ENCODE measurements at places on chromosomes 1 and 21. TPM values are rescaled to one million over a fixed set of nuclear protein-coding genes. Genes with fewer than 3 reads are reported as not detected.

The MEX3A gene
- not detected for polyA plus RNA-seq

The OR10Z1 gene
- polyA plus RNA-seq = not detected

The NPR1 gene
- polyA plus RNA-seq = not detected

The NBPF20 gene
- 0.09 TPM for polyA plus RNA-seq

The SLC35F3 gene
- not detected for polyA plus RNA-seq

The FAM72C gene
- not detected for polyA plus RNA-seq

The PIGR gene
- 0.25 TPM for polyA plus RNA-seq

The ALX3 gene
- polyA plus RNA-seq = not detected

The LIN28A gene
- polyA plus RNA-seq = not detected

The AMY2A gene
- not detected for polyA plus RNA-seq

The NDC1 gene
- polyA plus RNA-seq = 8.9 TPM

The ETS2 gene
- polyA plus RNA-seq = 3.2 TPM

- no peak overlapping the region for H3K4me3 ChIP-seq
- no peaks in the 10 kb centered on the region for H3K27me3 ChIP-seq
- peaks cover 20% of the 10 kb centered on the region for H3K36me3 ChIP-seq
- no peak for DNase-seq
Measured at GRCh38 chr1:174812016-174812415, 187.7 kb upstream of the CACYBP start.

DNA sequence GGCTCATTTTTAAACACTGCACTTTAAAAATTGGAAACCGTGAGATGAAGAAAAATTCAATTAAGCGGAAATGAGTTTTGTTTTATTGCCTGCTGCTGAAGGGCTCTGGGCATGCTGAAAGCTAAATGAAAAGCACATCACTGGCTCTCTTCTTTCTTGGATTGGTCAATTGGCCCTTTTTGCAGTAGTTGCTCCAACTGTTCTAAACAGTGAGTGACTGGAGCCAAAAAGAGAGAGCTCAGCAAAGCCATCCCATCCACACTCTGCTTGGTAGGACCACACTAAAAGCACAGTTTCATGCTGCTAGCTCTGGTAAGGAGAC, 48.1 kb downstream of the LHX4 start:
- H3K27me3 ChIP-seq = no peaks in the 10 kb centered on the region
- no peak overlapping the region for H3K27ac ChIP-seq
- no peak overlapping the region for H3K4me3 ChIP-seq
- H3K36me3 ChIP-seq = peaks cover 43% of the 10 kb centered on the region

DNA sequence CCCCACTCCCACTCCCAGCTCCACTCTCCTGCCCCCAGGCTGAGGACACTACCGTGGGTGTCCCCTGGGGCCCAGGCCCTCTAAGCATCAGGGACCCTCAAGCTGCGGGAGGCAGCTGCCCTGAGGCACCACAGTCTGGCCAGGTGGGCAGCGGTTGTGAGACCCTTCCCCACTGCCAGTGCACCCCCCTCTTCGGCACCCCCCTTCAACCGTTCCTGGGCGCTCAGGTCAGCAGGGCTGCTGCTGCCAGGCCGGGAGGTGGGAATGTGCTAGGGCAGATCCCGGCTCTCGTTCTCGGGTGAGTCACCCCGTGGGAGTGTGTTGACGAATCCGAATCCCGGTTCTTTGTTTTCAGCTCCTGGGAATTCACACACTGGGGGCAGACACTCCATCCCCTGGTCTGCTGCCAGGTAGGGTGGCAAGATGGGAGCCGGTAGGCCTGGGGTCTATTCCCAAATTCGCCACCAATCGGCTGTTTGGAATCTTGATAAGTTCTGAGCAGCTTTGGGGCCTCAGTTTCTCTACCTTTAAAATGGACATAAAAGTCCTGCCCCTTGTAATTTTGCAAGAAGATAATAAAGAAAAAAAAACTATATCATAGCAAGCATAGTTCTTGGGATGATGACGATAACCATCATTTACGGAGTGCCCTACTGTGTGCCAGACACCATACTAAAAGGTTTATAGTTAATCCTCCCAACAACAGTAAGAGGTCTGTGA, 28.5 kb upstream of the CASZ1 start:
- H3K4me1 ChIP-seq = no peaks in the 10 kb centered on the region
- peaks cover 5% of the 10 kb centered on the region for H3K27me3 ChIP-seq
- no peaks in the 10 kb centered on the region for H3K36me3 ChIP-seq
- no peak overlapping the region for H3K27ac ChIP-seq
- DNase-seq = no peak

DNA sequence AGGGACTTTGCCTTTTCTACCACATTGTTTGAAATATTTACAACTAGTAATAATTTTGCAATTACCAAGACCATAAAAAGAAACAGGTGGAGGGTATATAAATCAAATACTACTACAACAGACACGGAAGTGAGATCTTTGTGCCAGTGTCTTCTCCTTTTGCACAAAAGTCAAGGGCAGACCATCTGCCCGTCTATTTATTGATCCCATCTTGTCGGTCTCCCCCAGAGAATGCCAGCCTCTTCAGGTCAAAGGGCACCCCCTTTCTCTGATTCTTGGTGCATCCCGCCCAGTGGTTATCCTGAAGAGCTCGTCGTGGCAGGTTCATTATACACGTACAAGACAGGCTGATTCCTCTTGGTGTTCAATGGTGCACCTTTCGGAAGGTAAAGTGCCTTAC, 4.8 kb upstream of the PDE9A start:
- H3K4me3 ChIP-seq = no peak overlapping the region
- peaks cover 9% of the 10 kb centered on the region for H3K27me3 ChIP-seq
- DNase-seq = no peak
- no peak overlapping the region for H3K27ac ChIP-seq
- H3K4me1 ChIP-seq = peaks cover 6% of the 10 kb centered on the region

- DNase-seq = no peak
- H3K4me3 ChIP-seq = no peak overlapping the region
- no peaks in the 10 kb centered on the region for H3K4me1 ChIP-seq
- H3K27me3 ChIP-seq = peaks cover 3% of the 10 kb centered on the region
- no peaks in the 10 kb centered on the region for H3K36me3 ChIP-seq
- H3K27ac ChIP-seq = no peak overlapping the region
Measured at GRCh38 chr1:18412882-18413353, 67.8 kb upstream of the KLHDC7A start.

GRCh38 chr1:27471477-27471876, 18.5 kb downstream of the WASF2 start:
- peaks cover 80% of the 10 kb centered on the region for H3K4me1 ChIP-seq
- no peaks in the 10 kb centered on the region for H3K27me3 ChIP-seq
- peak overlapping the region; percentile 80 for H3K27ac ChIP-seq
- H3K4me3 ChIP-seq = no peak overlapping the region
- H3K36me3 ChIP-seq = no peaks in the 10 kb centered on the region

- peaks cover 15% of the 10 kb centered on the region for H3K36me3 ChIP-seq
- H3K4me1 ChIP-seq = no peaks in the 10 kb centered on the region
- no peak for DNase-seq
- no peaks in the 10 kb centered on the region for H3K27me3 ChIP-seq
Measured at GRCh38 chr1:39046613-39047210, 20.6 kb downstream of the NDUFS5 start.

- H3K4me3 ChIP-seq = no peak overlapping the region
- H3K4me1 ChIP-seq = peaks cover 7% of the 10 kb centered on the region
- peaks cover 4% of the 10 kb centered on the region for H3K27me3 ChIP-seq
- H3K27ac ChIP-seq = no peak overlapping the region
- no peak for DNase-seq
Measured at GRCh38 chr1:157199421-157199755, 61.2 kb upstream of the ETV3 start.

- H3K27me3 ChIP-seq = peaks cover 24% of the 10 kb centered on the region
- H3K36me3 ChIP-seq = no peaks in the 10 kb centered on the region
- peaks cover 16% of the 10 kb centered on the region for H3K4me1 ChIP-seq
Measured at GRCh38 chr1:2544875-2545640, 11.1 kb upstream of the TNFRSF14 start.

DNA sequence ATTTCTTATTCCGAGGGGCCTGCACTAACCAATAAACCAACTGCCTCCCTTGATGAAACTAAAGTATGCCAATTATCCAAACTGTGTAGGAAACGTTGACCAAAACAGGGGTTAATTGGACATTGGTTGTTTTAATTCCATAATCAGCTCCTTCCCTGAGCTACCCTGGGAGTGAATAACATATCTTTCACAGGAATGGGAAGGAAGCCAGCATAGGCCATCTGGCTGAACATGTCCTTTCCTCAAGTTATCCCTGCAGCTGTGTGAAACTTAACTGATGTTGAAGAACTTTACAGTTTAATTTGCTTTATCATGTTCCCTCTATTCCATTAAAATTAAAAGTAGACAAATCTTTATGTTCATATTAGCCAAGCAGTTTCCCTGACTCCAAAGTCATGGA, 75.4 kb downstream of the NRIP1 start:
- H3K36me3 ChIP-seq = no peaks in the 10 kb centered on the region
- H3K27me3 ChIP-seq = peaks cover 2% of the 10 kb centered on the region
- DNase-seq = no peak
- no peak overlapping the region for H3K4me3 ChIP-seq
- H3K27ac ChIP-seq = no peak overlapping the region
- H3K4me1 ChIP-seq = peaks cover 27% of the 10 kb centered on the region

DNA sequence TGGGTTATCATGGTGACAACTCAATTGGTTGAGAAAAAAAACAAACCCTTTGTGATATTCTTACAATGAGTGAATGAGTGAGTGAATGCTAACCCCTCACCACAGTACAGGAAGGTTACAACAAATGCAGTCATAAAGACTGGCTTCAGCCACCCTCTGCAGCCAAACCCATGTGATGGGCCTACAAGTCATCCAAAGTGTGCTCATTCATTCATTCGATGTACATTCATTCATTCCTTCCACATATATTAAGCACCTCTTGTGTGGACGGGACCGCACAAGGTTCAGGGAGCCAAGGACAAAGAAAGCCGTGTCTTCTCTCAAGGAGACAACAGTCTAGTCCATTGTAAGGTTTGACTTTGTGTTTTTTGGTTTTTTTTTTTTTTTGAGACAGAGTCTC, 49.4 kb downstream of the WDR4 start:
- DNase-seq = no peak
- H3K27ac ChIP-seq = no peak overlapping the region
- H3K4me3 ChIP-seq = no peak overlapping the region
- H3K27me3 ChIP-seq = peaks cover 44% of the 10 kb centered on the region

GRCh38 chr1:228281631-228282328, 73.9 kb downstream of the OBSCN start:
- no peaks in the 10 kb centered on the region for H3K4me1 ChIP-seq
- no peak overlapping the region for H3K27ac ChIP-seq
- H3K36me3 ChIP-seq = no peaks in the 10 kb centered on the region
- no peak for DNase-seq

DNA sequence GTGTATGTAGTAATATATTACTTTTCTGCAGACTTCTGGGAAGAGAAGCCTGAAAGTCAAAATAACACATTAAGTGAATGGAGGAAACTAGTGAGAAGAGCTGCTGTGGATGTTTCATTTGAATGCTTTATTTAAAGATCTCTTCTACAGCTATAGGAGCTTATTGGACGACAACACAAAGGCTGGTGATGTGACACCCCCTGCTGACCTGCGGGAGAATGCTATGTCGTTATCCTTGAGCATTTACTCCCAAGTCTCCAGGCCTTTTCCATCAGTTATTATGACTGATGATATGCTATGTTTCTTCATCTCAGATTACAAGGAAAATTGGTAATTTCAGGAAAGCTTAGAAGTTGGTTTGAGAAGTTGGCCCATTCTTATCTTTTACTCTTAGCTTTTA, 22.3 kb upstream of the PLA2G4A start:
- H3K27me3 ChIP-seq = no peaks in the 10 kb centered on the region
- H3K4me1 ChIP-seq = no peaks in the 10 kb centered on the region
- no peak overlapping the region for H3K27ac ChIP-seq

DNA sequence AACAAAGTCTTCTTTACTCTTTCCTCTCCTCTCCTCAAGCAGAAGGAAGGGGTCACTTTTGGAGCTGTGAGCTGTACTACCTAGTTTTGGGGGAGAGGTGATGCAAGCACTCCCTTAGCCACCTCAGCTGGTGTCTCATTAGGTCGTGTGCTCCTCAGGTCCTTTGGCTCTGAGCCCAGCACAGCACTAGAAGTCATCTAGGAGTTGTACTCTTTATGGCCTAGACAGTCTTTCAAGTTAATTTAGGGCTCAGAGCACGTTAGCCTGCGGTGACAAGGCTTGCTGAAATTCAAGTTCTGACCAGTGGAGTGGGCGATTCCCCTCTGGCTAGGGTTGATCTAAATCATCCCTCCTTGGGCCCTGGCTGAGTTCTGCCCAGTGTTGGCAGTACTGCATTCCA, 48.0 kb upstream of the WDR26 start:
- no peak overlapping the region for H3K27ac ChIP-seq
- H3K27me3 ChIP-seq = peaks cover 2% of the 10 kb centered on the region
- H3K4me1 ChIP-seq = no peaks in the 10 kb centered on the region
- H3K4me3 ChIP-seq = no peak overlapping the region

DNA sequence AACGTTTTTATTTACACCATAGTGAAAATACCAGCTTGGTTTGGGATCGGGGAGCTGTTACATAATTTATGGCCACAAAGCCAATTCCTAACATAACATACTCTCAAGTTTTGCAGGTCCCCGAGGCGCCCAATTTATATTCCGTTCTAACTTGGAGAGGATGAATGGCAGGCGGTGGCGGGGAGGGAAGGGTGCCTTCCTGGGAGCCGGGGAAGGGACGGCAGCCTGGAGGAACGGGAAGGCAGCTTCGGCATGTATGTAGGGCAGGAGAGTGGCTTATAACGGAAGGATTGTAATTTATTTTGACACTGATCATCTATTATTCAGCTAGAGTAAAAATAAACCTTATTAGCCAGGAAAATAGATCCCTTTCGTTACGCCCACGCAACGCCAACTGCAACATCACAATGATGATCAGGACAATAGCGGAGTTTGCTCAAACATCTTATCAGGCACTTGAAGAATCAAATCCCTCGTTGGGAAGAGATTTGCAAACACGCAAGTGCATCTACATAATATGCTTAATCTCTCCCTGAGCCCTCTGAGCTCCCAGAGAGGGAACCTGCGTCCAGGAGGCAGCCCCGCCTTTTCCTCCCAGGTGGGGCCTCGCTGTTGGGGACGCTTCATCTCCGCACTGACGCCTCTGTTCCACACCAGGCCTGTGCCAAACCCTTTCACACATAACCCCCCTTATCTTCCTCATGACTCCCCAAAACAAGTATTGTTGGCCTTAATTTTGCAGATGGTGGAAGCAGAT, 93.7 kb upstream of the C1orf174 start:
- no peaks in the 10 kb centered on the region for H3K36me3 ChIP-seq
- no peak for DNase-seq
- no peak overlapping the region for H3K4me3 ChIP-seq
- H3K27ac ChIP-seq = no peak overlapping the region
- H3K4me1 ChIP-seq = no peaks in the 10 kb centered on the region

- no peak for DNase-seq
- peaks cover 2% of the 10 kb centered on the region for H3K27me3 ChIP-seq
- no peaks in the 10 kb centered on the region for H3K36me3 ChIP-seq
- H3K4me1 ChIP-seq = peaks cover 30% of the 10 kb centered on the region
- no peak overlapping the region for H3K4me3 ChIP-seq
Measured at GRCh38 chr1:211603191-211603701, 24.3 kb upstream of the SLC30A1 start.

DNA sequence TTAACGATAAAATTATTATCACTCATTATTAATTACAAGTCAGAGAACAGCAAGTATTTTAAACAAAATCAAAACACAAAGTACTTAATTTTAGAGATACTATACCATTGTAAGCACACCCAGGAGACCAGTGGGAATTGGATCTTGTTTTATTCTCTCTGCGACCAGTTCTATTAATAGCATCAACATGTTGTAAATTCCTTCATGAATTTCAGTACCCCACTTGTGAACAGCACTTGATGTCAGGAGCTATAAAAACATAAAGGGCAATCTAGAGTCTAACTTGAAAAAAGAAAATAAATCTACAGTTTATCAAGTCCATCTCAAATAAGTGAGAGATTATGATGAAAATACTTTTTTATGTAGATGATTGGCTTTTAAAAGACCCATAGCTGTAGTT, 42.9 kb downstream of the USP24 start:
- no peak overlapping the region for H3K27ac ChIP-seq
- DNase-seq = no peak
- H3K27me3 ChIP-seq = peaks cover 6% of the 10 kb centered on the region
- H3K4me3 ChIP-seq = no peak overlapping the region

Measured in immature natural killer cell (primary cell).